ENCODE measurements at places on chromosomes 2 and 18.
A peak's percentile ranks its signal among the peaks of the same experiment; 100 is the strongest.

DNA sequence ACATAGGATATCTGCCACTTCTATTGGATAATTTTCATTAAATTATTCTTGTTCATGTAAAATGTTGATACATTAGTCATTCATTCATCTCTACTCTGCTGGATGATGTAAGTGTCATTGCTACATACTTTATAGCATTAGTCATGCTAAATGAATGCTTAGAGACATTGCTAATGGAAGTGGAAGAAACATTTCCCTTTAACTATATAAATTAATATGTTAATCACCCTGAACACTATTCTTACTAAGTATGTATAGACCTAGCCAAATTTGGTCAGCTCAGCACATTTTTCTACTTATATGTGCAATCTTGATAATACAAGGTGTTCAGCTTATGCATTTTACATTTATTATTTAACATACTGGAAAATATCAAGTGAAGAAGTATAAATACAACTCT lies 160.2 kb downstream of the DPP4 start:
- peak; percentile 71 for DNase-seq

DNA sequence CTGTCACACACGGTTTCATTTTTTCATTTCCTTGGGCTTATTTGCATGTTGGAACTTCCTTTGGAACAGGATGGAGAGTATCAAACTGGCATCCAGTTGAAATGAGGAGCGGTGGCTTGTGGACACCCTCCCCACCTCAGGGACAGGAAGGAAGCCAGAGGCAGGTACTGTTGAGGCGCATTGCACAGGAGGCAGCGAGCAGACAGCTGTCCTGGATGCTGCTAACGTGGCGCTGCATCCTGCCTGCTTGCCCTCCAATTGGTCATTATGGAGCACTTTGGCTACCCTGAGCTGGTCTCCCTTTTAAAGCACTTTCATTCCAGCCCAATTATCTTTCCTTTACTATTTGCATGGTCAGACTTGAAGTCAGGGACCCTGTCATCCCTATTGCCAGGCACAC lies 80.7 kb upstream of the ITGA4 start:
- DNase-seq: no peak

GRCh38 chr2:55163274-55163721 lies 68.8 kb downstream of the CLHC1 start:
- DNase-seq: no peak

- peak; percentile 47 for DNase-seq
Observed at GRCh38 chr2:174337337-174338146, 2.8 kb downstream of the SP9 start.

DNA sequence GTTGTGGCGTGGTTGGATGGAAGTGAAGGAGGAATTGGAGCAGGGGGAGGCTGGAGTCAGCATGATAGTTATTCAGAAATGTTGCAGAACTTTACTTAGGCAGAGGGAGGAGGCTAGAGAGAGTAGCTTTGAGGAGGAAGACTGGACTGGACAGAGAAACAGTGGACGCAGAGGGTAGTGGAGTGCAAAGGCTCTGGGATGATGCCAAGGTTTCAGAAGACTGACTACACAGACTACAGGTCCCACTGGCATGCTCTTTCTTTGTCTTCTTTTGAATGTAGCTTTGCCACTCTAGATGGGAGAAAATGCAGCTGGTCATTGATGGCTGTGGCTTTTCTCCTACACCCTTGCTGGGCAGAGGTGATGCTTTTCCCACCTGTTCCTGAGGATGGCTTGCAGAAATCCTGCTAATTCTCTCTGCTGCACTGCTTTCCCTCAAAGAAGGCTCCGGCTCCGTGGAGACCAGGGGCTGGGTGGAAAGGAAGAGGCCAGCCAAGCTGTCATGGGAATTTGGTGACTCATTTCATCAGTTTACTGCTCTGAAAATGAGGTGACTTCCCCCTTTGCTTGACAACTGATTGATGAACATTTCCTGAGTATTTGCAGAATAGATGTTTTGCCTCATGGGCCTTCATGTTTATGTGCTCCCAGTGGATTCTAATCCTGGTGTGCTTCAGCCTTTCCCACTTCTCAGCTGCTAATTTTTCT lies 42.4 kb downstream of the MEIS1 start:
- peak; percentile 82 for DNase-seq

DNA sequence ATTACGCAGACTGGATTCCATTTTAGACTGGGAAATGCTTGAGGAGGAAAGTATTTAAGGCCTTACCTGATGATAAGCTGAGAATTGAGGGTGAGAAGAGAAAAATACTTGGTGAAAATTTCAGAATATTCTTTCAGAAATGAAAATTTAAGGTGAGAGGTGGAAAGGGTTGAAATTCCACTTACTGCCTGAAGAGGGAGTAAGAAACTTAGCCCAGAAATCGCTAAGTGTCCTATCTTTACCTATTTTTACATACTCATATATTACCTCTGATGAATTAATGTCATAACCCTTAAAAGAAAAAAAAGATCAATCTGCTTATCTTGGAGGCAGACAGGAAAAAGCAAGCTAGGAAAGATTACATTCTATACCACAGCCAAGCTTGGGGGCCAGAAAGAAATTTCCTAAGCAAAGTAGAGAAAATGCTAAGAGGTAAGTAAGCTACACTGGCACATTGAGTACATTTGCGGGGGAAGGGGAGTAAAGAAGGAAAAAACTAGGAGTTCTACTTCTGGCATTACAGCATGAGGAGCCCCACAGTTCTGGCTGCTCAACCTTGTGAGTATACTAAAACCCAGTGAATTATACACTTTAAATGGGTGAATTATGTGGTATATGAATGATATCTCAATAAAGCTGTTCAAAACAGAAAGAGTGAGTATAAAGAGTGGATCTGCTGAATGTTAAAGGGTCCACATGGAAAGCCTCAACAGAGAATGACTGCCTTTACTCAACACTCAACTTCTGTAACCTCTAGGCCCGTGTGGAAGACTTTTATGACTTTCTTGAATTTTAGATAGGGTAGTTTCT lies 33.8 kb downstream of the SMC6 start:
- DNase-seq: peak; percentile 19

DNA sequence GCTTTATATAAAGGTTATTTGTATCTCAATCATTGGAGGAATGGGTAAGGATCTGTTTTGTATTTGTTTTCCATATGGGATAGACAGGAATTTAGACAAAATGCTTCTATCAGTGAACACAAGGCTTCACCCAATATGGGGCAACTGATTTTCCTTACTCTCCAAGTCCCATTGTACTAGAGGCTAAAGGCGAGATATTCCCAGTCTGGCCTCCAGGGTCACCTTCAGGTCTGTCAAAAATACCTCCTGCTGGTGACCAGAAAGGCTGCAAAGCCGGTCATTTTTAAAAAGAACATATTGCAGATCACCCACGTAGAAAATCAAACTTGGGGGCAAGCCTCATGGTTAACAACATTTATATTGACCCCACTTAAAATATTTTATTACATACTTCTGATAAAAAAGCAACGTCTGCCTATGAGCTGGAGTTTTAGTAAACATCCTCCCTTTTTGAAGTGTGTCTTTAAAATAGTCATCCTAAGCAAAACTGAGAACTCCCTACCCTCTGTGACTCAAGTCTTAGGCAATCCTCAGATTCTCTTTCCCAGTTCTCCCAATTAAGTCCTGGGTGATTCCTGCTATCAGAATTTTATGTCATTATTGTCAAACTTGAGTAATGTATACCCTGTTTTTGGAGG lies 276.6 kb downstream of the MREG start:
- no peak for DNase-seq

GRCh38 chr2:233387667-233388528 lies 33.6 kb downstream of the DGKD start:
- DNase-seq: peak; percentile 92

GRCh38 chr18:76408480-76409067 lies 86.5 kb downstream of the ZNF516 start:
- no peak for DNase-seq

- DNase-seq: peak; percentile 38
Observed at GRCh38 chr2:133718688-133719201, 150.5 kb upstream of the NCKAP5 start.

DNA sequence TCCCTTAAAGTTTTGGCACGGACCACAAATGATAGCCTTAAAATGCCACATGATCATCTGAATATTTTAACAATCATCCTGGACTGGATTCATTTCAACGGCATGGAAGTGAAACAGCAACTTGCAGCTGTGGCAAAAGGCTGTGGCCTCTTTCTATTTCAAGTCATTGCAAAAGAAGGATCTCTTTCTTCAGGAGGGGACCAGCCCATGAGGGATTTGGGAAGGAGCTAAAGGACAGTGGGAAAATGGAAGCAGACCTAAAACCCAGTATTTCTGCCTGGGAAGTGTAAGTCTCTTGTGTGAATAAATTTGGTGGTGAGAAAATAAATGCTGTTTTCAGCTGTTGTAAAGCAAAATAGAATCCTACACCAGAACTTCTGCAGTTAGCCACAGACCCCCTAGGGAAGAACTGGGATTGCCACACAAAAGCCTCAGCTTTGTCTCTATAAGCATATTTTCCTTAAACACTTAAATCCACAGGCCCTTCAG lies 107.3 kb upstream of the ZFP36L2 start:
- DNase-seq: no peak

DNA sequence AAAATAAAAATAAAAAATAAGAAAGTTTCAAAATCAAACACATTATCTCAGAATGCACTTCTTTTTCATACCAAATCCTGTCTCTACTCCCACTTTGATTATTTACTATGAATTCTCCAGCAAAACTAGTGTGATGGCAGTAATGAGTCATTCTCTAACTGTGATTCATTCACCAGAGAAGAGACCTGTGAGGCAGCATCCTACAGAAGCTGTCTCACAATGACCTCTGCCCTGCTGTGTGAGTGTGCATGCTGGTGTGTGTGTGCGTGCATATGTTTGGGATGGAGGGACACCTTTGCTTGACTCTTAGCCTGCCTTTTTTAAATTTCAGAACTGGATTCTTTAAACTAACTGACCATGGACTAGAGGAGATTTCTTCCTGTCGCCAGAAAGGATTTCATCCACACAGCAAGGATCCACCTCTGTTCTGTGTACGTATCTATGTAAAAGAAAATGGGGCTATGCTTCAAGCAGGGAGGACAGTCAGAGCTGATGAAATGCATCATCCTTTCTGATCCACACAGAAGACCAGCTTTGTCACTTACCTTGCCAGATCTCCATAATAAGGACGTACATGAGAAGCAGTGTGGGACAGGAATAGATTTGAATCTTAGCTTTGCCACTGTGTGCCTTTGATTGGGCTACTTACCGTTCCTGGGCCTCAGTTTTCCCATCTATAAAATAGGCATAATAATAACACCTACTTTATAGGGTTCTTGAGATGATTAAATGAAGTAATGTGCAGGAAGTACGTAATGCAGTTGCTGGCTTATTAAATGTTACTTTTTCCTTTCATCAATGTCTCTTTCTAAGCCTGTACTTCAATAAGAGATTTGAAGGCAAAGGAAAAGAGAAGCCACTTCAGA lies 31.2 kb downstream of the STAMBP start:
- peak; percentile 13 for DNase-seq

GRCh38 chr2:226267516-226268289 lies 531.9 kb downstream of the IRS1 start:
- no peak for DNase-seq
